Heart right ventricle (tissue), 16 donors: ENCODE measurements at places on chromosomes 11 and 22.

DNA sequence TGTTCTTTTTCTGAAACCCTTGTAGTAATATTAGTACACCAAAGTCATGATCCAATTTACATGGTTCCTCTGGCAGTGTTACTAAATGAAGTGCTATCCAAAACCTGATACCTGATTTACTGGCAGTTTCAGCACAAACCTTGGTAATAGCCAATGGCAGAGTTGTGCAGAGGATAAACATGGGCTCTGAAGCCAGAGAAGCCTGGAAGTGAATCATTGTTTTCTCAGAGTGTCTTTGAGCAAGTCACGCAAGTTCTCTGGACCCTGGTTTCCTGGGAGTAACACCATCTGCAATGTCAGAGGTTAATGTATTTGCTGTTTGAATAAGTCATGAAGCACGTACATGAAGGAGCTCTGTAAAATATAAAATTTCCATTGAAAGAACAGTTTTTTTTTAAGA lies 222.3 kb upstream of the NARS2 start:
- no peak overlapping the region for H3K27ac ChIP-seq
- H3K36me3 ChIP-seq, result no peaks in the 10 kb centered on the region
- no peaks in the 10 kb centered on the region for H3K27me3 ChIP-seq
- peaks cover 33% of the 10 kb centered on the region for H3K4me1 ChIP-seq
- H3K4me3 ChIP-seq, result no peak overlapping the region

DNA sequence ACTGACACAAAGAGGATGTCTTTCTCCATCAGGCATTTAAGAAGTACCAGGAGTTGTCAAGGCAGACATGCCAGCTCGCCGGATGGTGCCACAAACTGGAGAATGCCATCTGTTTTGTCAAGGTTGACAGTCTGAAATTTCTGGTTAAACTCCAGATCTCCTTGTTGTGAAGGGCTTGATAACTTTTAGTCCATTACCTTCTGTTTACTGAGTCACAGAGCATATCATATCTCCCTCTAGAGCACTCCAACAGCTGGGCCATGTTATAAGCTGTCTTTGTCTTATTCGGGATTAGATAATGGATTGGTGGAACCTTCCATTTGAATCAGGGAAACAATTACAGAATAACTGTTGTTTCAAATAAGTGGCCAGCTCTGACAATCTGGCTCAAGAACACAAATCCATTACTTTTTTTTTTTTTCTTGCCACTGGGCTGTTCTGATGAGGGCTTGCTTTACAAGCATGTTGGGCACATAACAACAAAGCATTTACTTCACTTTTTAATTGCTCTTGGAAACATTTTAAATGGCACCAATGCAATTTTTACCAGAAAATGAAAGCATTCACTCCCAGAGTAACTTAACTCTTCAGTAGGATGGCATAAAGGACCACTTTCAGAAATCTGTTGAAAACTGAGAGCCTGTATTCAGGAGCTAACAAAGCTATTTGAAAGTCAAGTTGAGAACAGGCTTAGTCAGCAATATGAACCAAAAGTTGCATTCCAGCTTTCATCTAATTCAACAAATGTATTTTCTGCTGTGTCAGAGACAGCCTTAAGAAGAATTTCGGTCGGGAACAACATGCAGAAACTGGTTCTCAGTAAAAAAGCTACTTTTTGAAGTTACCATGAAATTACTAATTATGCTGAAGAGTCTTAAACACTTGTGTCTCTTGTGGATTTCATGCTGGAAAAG lies 227.6 kb upstream of the PITPNB start:
- no peak for DNase-seq
- no peaks in the 10 kb centered on the region for H3K27me3 ChIP-seq
- H3K4me3 ChIP-seq, result no peak overlapping the region
- H3K27ac ChIP-seq, result no peak overlapping the region

GRCh38 chr22:37636186-37636948 lies 3.1 kb upstream of the SH3BP1 start:
- H3K4me3 ChIP-seq, result no peak overlapping the region
- no peak overlapping the region for H3K27ac ChIP-seq
- peaks cover 2% of the 10 kb centered on the region for H3K27me3 ChIP-seq
- no peak for DNase-seq
- no peaks in the 10 kb centered on the region for H3K36me3 ChIP-seq

DNA sequence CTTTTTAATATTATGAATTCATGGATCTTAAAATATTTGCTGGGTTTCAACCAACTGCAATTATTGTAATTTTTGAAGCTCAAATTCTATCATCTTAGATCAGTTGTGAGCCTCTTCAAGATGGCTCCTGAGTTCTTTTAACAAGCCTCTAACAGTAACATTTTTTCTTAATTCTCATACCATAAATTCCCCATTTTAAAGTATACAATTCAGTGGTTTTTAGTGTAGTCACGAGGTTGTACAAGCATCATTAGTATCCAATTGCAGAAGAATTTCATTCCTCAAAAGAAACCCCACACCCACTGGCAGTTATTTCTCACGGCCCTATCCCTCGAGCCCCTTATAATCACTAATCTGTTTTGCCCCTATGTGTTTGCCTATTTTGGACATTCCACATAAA lies 270.8 kb downstream of the SBF2 start:
- DNase-seq, result no peak
- no peaks in the 10 kb centered on the region for H3K27me3 ChIP-seq
- H3K4me3 ChIP-seq, result no peak overlapping the region
- H3K36me3 ChIP-seq, result peaks cover 6% of the 10 kb centered on the region

DNA sequence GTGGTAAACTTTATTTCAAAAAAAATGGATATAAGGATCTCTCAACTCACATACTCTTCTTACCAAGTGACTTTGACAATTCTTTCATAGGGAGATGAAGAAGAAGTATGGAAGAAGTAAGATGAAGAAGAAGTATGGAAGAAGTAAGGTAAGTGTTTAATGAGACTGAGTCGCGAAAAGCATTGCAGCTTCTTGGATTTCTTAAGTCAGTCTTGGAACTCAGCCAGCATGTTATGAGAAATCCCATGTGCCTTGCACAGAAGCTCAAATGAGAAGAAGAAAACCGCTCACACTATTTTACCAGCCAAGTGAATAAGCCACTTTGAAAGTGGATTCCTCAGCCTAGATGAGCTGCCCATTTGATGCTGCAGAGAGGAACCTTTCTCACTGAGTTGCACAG lies 332.0 kb upstream of the CCDC179 start:
- no peaks in the 10 kb centered on the region for H3K4me1 ChIP-seq
- no peaks in the 10 kb centered on the region for H3K27me3 ChIP-seq
- no peaks in the 10 kb centered on the region for H3K36me3 ChIP-seq
- no peak overlapping the region for H3K27ac ChIP-seq

GRCh38 chr11:73818846-73819245 lies 31.2 kb downstream of the MRPL48 start:
- peaks cover 3% of the 10 kb centered on the region for H3K36me3 ChIP-seq
- no peaks in the 10 kb centered on the region for H3K27me3 ChIP-seq
- H3K27ac ChIP-seq, result no peak overlapping the region
- no peak for DNase-seq
- H3K4me3 ChIP-seq, result no peak overlapping the region

DNA sequence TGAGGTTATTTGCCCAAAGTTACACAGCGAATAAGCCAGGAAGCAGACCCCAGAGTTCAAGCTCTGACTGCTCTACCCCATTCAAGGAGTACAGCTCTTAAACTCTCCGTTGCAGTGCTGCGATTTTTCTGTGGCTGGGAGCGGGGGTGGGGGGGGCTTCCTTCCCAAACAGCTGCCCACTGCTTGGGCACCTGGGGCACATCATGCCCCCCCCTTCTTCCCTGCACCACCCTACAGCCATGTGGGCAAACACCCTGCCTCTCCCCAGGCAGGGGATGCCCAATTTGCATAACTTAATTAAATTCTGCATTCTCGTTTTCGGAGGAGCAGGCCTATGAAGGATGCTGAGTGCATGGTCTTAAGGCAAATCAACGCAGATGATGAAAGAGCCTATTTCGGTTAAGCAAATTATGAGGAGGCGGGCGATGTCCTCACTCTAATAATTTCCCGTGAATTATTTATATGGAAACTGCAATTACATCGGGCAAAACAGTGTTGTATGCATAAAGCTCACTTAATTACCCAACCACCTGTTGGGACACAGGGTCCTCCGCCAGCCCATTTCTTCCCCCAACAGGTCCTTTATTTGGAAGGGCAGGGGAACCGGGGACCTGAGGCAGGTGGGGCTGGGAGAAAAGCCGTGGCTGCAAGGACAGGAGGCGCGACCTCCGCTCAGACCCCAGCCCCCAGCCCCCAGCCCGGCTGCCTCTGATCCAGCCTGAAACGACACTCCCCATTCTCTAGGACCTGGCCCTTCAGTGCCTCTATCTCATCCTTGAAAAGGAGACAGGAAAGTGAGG lies 610.5 kb downstream of the BUD13 start:
- H3K4me1 ChIP-seq, result no peaks in the 10 kb centered on the region
- no peak overlapping the region for H3K4me3 ChIP-seq
- no peaks in the 10 kb centered on the region for H3K36me3 ChIP-seq
- H3K27me3 ChIP-seq, result peaks cover 31% of the 10 kb centered on the region
- no peak overlapping the region for H3K27ac ChIP-seq

DNA sequence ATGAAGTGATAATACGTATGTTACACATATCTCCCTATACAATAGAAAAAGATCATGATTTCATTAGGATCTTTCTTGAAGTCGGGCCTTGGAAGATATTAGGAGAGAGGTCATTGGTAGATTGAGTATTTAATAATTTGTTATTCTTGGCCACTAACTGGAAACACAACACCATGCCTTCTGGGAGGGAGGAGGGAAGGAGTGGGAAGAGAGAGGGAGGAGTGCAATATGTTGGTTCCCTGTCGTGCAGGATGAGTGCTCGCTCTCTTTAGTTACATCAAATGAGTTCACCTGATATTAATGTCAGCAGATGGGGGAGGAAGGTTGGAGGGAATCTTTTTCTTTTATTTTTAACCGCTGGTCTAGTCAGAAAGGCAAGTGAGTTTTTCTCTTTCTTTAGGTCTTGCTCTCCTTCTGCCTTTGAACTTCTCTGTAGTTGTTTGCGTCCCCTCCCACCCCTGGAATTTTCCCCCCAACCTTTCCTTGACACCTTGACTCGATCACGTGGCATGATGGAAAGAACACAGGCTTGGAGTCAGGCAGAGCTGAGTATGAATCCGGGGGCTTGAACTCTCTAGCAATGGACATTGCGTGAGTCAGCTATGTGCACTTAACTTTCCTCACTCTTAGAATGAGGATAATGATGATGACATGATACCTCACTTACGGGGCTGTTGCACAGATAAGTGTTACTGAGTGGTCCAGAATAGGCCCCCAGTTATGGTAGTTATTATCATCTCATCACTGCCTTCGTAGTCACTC lies 6.2 kb downstream of the ADAMTS15 start:
- no peak overlapping the region for H3K4me3 ChIP-seq
- H3K27ac ChIP-seq, result peak overlapping the region; percentile 26
- no peak for DNase-seq

DNA sequence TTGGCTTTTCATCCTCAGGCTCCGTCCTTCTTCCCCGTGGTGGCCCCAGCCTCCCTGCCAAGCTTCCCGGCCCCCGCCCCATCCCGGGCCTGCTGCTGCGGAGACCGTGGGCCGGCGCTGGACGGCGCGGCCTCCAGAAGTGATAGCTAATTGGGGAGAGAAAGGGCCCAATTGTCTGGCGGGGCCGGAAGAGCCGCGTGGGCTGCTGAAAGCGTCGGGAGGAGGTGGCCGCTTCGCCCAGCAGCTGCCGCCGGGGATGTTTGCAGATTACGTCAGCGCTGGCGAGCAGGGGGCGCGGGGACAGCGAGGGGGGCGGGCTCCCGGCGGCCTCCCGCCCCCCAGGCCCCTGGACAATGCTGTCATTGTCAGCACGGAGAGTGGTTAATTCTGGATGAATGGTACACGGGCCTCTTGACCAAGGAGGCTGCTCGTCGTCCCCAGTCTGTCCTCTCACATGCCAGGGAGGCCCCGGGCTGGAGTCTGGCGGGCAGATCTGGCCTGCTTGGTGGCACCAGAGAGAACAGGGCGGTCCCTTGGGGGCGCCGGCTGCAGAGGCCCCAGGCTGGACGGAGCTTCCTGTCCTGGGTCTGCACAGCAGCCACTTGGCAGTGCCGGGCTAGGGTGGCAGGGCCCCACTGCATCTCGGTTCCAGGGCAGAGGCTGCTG lies 1.6 kb downstream of the SMIM38 start:
- peaks cover 33% of the 10 kb centered on the region for H3K4me1 ChIP-seq
- DNase-seq, result peak; percentile 76
- H3K27me3 ChIP-seq, result no peaks in the 10 kb centered on the region
- no peak overlapping the region for H3K4me3 ChIP-seq

DNA sequence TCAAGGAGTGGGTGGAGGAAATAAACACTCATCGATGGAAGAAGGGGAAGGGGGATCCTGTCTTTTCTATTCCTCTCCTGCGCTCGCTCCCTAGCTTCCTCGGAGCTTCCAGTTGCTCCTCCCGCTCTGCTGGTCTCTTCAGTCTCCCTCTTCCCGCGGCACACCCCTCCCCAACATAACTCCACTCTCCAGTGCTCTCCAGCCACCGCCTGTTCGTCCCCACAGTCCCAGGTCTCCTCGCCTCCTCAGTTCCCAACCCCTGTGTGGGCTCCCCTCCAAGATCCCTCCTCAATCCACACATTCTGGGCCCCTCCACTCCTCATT lies 438 bp downstream of the ZW10 start:
- H3K27me3 ChIP-seq, result no peaks in the 10 kb centered on the region
- H3K36me3 ChIP-seq, result peaks cover 25% of the 10 kb centered on the region

- no peak overlapping the region for H3K4me3 ChIP-seq
- H3K27me3 ChIP-seq, result no peaks in the 10 kb centered on the region
- H3K36me3 ChIP-seq, result no peaks in the 10 kb centered on the region
- H3K4me1 ChIP-seq, result no peaks in the 10 kb centered on the region
- no peak overlapping the region for H3K27ac ChIP-seq
- no peak for DNase-seq
These were observed 151.3 kb upstream of the SEZ6L start for GRCh38 chr22:26017932-26018331.

- H3K27me3 ChIP-seq, result no peaks in the 10 kb centered on the region
- H3K36me3 ChIP-seq, result no peaks in the 10 kb centered on the region
- H3K27ac ChIP-seq, result peak overlapping the region; percentile 90
- H3K4me1 ChIP-seq, result peaks cover 62% of the 10 kb centered on the region
These were observed 8.8 kb upstream of the PDGFB start for GRCh38 chr22:39253435-39254070.
